ENCODE measurements at places on chromosomes 12 and 14. TPM values are rescaled to one million over a fixed set of nuclear protein-coding genes. Genes with fewer than 3 reads are reported as not detected.

GRCh38 chr12:91178781-91179180 is 3.8 kb downstream of the DCN start:
- no peak overlapping the region for H3K4me3 ChIP-seq
- no peak for DNase-seq
- H3K4me1 ChIP-seq: no peaks in the 10 kb centered on the region

DNA sequence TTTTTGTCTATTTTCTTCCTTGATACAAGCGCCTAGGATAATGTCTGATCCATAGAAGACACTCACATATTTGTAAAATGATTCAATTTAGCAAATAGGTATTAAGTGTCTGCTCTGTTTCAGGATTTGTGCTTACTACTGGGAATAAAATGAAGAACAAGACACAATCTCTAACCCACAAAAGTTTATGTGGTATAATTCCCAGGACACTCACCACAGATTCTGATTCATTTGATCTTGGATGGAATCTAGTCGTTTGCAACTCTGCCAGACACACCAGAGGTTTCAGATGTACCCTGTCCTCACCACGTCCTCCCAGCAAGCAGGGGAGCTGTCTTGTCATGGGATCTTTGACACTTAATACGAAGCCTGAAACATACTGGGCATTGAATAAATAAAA is 208.3 kb downstream of the LRIG3 start:
- H3K27ac ChIP-seq: no peak overlapping the region
- H3K27me3 ChIP-seq: no peaks in the 10 kb centered on the region
- H3K36me3 ChIP-seq: no peaks in the 10 kb centered on the region
- H3K4me3 ChIP-seq: no peak overlapping the region
- H3K4me1 ChIP-seq: no peaks in the 10 kb centered on the region
- no peak for DNase-seq

- DNase-seq: no peak
- no peak overlapping the region for H3K4me3 ChIP-seq
- peaks cover 22% of the 10 kb centered on the region for H3K4me1 ChIP-seq
These were observed 59.2 kb upstream of the PELI2 start for GRCh38 chr14:56059054-56059453.

The NUP37 gene
- 141 TPM for total RNA-seq

DNA sequence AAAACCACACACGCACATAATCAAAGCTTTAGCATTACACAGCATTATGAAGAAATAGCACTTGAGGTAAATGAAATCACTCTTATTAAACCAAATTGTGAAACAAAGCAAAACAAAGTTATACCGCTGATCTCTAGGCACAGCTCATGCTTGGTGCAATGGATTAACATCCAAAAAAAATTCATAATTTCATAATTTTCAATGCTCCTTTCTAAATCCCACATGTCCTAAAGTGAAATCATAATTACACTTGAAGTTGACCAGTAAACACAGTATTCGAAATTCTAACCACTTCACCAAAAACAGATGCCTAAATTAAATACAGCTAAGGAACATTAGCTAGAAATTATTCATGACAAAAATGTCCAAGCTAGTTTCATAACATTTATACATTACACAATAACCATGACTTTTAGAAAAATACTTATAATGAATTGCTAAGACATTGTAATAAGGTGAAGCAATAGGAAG is 1.5 kb downstream of the MLH3 start:
- no peaks in the 10 kb centered on the region for H3K36me3 ChIP-seq
- no peak for DNase-seq
- no peak overlapping the region for H3K27ac ChIP-seq
- H3K4me1 ChIP-seq: peaks cover 10% of the 10 kb centered on the region
- no peaks in the 10 kb centered on the region for H3K27me3 ChIP-seq
- H3K4me3 ChIP-seq: peak overlapping the region; percentile 51

GRCh38 chr12:130826151-130826801 is 12.8 kb downstream of the STX2 start:
- H3K4me3 ChIP-seq: no peak overlapping the region
- no peaks in the 10 kb centered on the region for H3K27me3 ChIP-seq
- H3K27ac ChIP-seq: no peak overlapping the region
- DNase-seq: peak; percentile 57

GRCh38 chr14:99213101-99213500 is 58.9 kb downstream of the BCL11B start:
- H3K27ac ChIP-seq: no peak overlapping the region
- no peaks in the 10 kb centered on the region for H3K36me3 ChIP-seq

GRCh38 chr12:52826611-52827498 is 7.3 kb downstream of the KRT79 start:
- H3K27me3 ChIP-seq: no peaks in the 10 kb centered on the region
- no peak overlapping the region for H3K27ac ChIP-seq
- H3K4me1 ChIP-seq: no peaks in the 10 kb centered on the region
- no peak for DNase-seq

The ARHGDIB gene
- total RNA-seq: not detected

DNA sequence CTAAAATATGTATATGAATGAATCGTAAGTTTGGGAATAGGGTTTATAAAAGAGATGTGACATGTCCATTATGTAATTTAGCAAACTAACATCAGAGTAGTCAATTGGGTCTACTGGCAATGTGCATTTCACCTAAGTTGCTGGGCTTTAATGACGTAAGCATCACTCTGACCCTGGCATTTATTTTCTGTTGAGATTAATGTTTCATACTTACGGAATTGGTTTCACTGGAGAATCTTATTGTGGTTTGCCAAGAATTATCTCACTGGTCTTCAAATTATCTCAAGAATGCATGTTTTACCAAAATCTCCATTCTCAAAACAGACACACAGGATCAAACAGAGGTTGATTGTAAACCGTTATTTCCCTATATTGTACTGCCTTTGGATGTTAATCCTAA is 437.1 kb downstream of the NPAS3 start:
- H3K27me3 ChIP-seq: no peaks in the 10 kb centered on the region
- no peak for DNase-seq
- H3K4me3 ChIP-seq: no peak overlapping the region

GRCh38 chr12:11540615-11541310 is 108.7 kb upstream of the ETV6 start:
- H3K4me1 ChIP-seq: no peaks in the 10 kb centered on the region
- H3K27ac ChIP-seq: no peak overlapping the region
- no peaks in the 10 kb centered on the region for H3K27me3 ChIP-seq
- H3K4me3 ChIP-seq: no peak overlapping the region
- H3K36me3 ChIP-seq: no peaks in the 10 kb centered on the region
- no peak for DNase-seq

- peak overlapping the region; percentile 99 for H3K27ac ChIP-seq
- peak; percentile 84 for DNase-seq
- no peaks in the 10 kb centered on the region for H3K27me3 ChIP-seq
These were observed 10.9 kb upstream of the SALL2 start for GRCh38 chr14:21537090-21537424.

GRCh38 chr12:81758421-81759189 is 545 bp downstream of the PPFIA2 start:
- H3K27me3 ChIP-seq: peaks cover 53% of the 10 kb centered on the region
- peak; percentile 57 for DNase-seq
- H3K27ac ChIP-seq: no peak overlapping the region
- H3K36me3 ChIP-seq: no peaks in the 10 kb centered on the region

DNA sequence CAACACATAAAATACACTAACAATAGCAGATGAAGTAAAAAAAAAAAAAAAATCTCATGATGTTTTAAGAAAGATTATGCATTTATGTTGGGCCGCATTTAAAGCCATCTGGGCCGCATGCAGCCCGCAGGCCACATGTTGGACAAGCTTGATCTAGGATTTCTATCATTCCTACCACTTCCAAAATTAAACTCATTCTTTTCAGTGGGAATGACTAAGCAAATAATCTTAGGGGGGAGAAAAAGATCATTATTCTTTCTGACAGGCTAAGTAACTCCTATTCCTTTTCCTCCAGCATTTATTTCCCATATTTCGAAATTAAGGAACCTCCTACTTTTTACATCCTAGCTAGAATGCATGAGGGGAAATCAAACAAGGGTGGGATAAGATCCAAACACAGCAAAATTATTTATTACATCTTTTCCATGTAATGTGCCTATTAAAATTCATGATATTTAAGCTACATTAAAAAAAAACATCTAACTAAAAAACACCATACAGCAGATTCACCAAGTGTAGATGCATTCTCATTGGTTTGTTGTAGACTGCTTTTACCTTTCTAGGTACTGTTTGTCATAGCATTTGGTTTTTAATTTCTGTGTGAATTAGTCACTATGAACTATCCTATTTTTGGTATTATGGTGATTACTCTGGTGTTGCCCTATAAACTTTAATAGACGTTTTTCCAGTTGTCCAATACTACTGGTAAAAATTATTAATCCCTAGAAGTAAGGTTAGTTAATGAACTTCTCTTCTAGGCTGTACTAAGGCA is 76.1 kb downstream of the RASSF8 start:
- H3K36me3 ChIP-seq: no peaks in the 10 kb centered on the region
- no peak for DNase-seq
- no peaks in the 10 kb centered on the region for H3K27me3 ChIP-seq
- H3K27ac ChIP-seq: no peak overlapping the region
- no peak overlapping the region for H3K4me3 ChIP-seq
- peaks cover 25% of the 10 kb centered on the region for H3K4me1 ChIP-seq

The CAPZA3 gene
- total RNA-seq: not detected

The C12orf54 gene
- not detected for total RNA-seq

The LAG3 gene
- 2.9 TPM for total RNA-seq

The LRRIQ1 gene
- total RNA-seq: 4.7 TPM

DNA sequence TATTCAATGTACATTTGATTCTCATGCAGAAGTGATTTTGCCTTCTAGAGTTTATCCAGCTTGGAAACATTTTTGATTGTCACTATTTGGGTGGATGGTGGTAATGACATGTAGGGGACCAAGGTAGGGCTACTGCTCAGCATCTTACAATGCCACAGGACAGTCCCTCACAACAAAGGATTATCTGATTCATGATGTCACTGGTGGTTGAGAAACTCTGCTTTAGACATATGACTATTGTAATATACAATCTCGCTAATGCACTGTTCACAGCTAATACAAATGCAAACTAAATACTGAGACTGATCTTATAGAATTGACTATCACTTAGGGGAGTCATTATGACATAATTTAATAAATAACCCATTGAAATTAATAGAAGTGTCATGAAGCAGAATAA is 60.4 kb upstream of the BTG1 start:
- no peaks in the 10 kb centered on the region for H3K36me3 ChIP-seq
- H3K4me3 ChIP-seq: no peak overlapping the region
- H3K27me3 ChIP-seq: no peaks in the 10 kb centered on the region
- H3K4me1 ChIP-seq: peaks cover 26% of the 10 kb centered on the region

GRCh38 chr12:108367436-108367835 is 28.3 kb upstream of the CMKLR1 start:
- H3K4me3 ChIP-seq: no peak overlapping the region
- H3K27me3 ChIP-seq: no peaks in the 10 kb centered on the region
- no peak overlapping the region for H3K27ac ChIP-seq
- no peak for DNase-seq
- H3K36me3 ChIP-seq: no peaks in the 10 kb centered on the region
- no peaks in the 10 kb centered on the region for H3K4me1 ChIP-seq

DNA sequence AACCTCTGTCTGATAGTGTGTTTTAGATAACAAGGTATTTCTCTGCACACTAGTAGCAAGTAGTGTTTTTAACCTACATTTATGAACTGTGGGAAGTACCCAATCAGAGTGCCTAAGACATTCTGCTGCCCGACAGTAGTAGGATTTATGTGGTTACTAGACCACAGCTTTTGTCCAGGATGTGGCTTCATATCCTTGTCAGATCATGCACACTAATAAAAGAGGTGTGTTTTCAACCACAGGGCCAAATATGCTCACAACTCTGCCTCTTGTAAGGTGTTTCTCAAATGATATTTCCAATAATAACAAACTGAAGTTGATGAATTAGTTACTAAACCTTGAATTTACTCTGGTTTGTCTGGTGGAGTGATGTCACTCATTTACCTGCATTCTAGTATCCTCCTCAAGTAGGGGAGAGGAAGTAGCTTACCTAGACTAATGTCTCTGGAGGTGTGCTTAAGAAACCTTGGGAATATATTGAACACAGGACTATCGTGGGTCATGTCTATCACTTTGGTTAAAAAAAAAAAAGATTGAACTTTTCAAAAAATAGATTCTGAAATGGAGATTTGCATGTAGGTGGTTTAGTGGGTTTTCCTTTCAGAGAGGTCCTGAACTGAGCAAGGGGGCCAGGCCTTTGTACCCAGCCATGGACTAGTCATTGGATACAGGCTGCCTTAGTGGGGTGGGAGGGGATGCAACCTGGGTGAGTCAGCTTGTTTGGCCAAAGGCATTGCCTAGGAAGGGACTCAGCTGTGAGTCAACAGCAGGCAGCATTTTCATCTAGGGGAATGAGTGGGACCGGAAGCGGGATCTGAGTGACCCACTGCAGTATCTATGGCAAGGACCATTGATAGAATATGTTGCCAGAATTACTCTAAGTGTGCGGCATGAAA is 14.1 kb downstream of the FBXW8 start:
- no peaks in the 10 kb centered on the region for H3K36me3 ChIP-seq
- no peak overlapping the region for H3K27ac ChIP-seq
- H3K4me1 ChIP-seq: peaks cover 15% of the 10 kb centered on the region
- H3K27me3 ChIP-seq: no peaks in the 10 kb centered on the region

The SARNP gene
- total RNA-seq: 266 TPM

The CCDC177 gene
- 8.6 TPM for total RNA-seq

GRCh38 chr12:65074932-65075331 is 46.2 kb downstream of the WIF1 start:
- H3K36me3 ChIP-seq: no peaks in the 10 kb centered on the region
- H3K4me3 ChIP-seq: no peak overlapping the region
- no peak for DNase-seq
- H3K4me1 ChIP-seq: peaks cover 3% of the 10 kb centered on the region
- no peaks in the 10 kb centered on the region for H3K27me3 ChIP-seq

DNA sequence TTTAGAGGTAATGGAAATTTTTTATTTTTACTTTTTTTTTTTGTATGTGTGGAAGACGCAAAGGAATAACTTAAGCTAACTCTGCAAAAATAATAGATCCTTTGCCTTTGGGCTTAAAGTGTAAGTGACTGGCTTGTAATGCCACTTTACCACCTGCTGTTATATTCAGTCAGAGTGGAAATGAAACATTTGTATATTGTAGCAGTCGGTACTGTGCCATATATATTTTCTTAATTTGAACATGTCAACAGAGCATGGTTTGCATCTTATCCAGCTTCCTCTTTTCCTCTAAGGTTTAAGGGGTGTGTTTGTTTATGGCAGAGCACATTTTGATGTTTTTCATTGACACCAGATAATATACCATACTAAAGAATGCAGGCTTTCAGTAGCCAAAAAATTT is 176.6 kb downstream of the TRHDE start:
- H3K36me3 ChIP-seq: no peaks in the 10 kb centered on the region
- H3K27ac ChIP-seq: no peak overlapping the region
- H3K27me3 ChIP-seq: no peaks in the 10 kb centered on the region
- no peak overlapping the region for H3K4me3 ChIP-seq
- DNase-seq: no peak

The GZMH gene
- not detected for total RNA-seq
